ENCODE measurements at places on chromosomes 13 and 19.

GRCh38 chr13:58254943-58255342, 623.4 kb downstream of the PCDH17 start:
- no peak for DNase-seq

DNA sequence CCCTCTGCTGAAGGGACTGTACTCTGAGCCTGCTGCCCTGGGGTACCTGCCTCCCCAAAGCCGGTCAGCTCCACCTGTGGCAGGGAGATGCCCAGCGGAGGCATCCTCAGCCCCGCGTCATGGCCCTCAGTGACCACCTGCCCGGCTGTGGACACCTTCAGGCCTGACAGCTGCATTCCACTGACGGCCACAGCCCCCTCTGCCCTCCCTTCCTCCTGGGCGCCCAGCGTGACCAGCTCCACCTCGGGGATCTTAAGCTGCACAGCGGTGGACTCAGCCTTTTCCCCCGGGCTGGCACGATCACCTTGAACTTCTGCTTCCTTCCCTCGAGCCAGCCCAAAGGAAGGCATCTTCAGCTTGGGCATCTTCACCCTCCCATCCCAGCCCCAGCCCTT, 4.8 kb upstream of the HIPK4 start:
- no peak for DNase-seq

GRCh38 chr13:99370481-99371275, 63.5 kb upstream of the GPR183 start:
- DNase-seq, result no peak

DNA sequence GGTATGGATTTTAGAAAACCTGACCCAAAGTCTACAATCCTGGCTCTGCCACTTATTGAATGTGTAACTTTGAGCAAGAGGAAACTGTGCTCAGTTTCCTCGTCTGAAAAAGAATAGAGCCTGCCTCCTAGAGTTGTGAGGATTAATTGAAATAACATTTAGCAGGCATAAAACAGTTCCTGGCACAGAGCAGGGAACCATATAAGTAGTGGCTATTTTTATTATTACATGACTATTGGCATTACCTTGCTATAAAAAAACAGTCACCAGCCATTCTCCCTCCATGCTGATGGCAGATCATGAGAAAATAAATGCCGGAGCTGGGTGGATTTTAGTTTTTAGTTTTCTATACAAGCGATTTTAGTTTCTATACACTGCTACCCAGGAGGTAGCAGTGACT, 5.8 kb downstream of the DOCK9 start:
- DNase-seq, result no peak

DNA sequence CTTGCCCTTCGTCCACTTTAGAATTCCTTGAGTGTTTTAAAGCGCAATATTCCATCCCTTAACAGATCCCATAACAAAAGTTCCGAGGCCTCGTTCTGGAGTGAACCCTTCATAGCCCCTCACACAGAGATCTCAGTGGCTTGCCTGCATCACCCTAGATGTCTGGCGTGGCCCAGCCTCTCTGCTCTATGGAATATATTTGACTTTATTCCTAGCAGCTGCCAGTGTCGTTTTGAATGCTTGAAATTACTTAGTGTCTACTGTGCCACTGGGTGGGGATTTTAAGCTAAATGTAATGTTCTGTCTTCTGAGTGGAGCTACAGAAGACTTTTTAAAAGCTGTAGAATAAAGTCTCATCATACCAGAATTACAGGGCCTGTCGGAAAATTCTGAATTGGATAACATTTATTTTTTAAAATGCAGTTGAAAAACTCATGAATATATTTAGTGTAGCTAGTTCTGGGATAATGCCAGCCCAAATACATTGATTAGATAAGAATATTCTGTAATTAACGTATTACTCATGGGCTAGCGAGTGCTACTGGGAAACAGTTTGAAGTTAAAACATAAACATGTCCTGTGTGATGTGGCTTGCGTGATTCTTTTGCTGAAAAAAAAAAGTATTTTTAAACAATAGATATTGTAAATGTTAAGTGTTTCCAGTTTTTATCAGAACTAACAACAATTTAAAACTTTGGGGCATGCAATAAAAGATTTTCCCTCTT, 111.8 kb downstream of the ESD start:
- no peak for DNase-seq

DNA sequence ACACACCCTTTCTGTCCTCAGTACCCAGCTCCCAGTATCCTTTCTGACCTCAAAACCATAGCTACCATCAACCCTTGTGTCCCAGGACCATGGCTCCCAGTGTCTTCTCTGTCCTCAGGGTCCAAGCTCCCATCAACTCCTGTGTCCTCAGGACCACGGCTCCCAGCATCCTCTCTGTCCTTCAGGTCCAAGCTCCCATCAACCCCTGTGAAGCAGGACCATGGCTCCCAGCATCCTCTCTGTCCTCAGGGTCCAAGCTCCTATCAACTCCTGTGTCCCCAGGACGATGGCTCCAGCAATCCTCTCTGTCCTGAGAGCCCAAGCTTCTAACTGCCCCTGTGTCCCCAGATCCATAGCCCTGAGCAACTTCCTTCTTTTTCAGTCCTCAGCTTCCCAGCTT, 1.7 kb upstream of the CADM4 start:
- no peak for DNase-seq

DNA sequence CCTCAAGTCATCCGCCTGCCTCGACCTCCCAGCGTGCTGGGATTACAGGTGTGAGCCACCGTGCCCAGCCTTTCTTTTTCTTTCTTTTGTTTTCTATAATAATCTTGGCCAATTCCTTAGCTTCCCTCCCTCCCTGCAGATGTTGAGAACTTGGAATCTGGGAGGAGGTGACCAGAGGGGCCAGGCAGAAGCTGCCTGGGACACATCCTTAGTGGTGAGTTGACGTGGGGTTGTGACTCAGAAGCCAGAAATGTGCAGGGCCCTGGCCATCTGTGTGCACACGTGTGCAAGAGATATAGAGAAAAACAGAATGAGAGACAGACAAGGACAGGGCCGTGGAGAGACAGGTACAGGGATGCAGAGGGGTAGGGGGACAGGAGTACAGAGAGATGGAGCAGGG, 154.3 kb downstream of the SIPA1L3 start:
- DNase-seq, result no peak

DNA sequence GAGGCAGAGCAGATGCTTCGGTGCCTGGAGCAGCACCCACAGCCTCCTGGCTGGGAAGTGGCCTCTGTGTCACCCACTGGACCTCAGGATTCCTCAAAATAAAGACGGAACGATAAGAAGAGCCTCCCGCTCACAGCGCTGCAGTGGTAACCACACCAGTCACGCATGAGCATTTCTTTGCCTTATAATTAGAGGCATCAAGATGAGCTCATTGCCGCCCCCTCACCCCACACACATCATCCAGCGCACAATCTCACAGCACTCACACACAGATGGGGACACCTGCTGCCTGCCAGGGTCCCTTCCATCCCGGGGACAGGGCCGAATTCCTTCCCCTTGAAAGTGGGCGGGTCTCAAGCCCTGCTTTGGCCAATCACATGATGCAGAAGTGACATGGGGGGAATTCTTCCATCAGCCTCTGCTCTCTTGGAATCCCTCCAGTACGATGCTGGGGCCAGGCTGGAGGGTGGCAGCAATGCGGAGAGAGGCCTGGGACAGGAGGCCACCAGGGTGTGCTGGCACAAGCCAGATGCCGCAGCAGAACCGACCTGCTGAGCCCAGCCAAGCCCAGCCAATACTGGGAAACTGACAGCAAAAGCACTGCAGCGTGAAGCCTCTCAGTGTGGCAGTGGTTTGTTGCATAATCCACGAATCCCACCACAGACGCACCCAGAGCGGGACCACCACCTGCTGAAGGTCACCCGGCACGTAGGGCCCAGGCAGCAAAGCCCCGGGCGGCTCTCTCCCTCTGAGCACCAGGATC, 16.0 kb downstream of the PIP5K1C start:
- no peak for DNase-seq

- DNase-seq, result no peak
These were observed 42.5 kb upstream of the ANKRD10 start for GRCh38 chr13:110957181-110957884.

GRCh38 chr19:3720349-3720917, 12.2 kb downstream of the TJP3 start:
- DNase-seq, result no peak

DNA sequence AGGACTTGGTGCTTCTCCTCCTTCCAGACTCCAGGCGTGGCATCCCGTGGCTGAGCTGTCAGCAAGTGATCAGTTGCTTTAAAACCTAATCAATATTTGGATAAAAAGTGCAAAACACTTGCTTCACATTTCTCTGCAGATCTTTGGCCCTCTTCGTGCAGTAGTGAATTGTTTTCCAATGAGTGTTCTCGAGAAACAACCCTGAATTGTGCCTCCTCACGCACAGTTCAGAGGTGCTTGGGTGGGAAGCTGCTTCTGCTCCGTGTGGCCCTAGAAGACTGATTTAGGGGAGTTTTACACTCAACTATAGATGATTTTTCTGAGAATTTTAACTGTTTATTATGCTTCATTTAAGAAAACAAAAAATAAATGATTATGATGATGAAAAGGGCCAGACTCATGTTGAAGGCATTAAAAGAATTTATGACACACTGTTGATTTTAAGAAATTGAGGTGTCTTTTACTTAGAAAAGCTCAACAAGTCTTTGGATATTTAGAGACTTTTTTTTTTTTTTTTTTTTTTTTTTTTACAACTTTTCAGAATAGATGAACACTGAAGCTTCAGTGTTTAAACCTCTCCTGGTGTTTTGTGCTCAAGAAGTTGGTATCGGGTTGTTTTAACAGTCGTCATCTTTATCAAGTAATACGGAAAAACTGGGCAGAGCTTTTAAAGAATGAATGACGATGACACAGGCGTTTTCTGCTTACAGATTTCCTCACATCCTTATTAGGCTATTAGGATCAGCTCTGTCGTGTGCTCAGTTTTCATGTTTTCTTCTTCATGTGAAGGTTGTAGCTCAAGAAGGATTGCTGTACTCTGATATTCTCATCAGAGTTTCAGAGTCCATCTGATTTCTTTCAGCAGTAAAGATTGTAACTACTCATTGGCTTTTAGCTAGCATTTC, 39.5 kb upstream of the TEX29 start:
- no peak for DNase-seq

- DNase-seq, result no peak
These were observed 1.9 kb downstream of the RETN start for GRCh38 chr19:7670790-7671189.

DNA sequence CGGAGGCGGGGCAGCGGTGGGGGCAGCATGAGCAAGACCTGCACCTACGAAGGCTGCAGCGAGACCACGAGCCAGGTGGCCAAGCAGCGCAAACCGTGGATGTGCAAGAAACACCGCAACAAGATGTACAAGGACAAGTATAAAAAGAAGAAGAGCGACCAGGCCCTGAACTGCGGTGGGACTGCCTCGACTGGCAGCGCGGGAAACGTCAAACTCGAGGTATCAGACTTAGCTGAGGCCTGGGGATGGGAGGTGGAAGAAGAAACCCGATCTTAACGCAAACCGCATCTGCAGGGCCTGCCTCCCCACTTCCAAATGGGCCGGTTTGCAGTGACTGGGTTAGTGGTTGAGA, 693 bp downstream of the RFXAP start:
- DNase-seq, result no peak

GRCh38 chr13:109095126-109095525, 465.7 kb downstream of the MYO16 start:
- DNase-seq, result no peak

GRCh38 chr13:60562096-60562780, 165.2 kb downstream of the TDRD3 start:
- no peak for DNase-seq

- DNase-seq, result no peak
These were observed 22.0 kb upstream of the GPR18 start for GRCh38 chr13:99280166-99280565.

- no peak for DNase-seq
These were observed 96.2 kb downstream of the LHFPL6 start for GRCh38 chr13:39506559-39507390.

DNA sequence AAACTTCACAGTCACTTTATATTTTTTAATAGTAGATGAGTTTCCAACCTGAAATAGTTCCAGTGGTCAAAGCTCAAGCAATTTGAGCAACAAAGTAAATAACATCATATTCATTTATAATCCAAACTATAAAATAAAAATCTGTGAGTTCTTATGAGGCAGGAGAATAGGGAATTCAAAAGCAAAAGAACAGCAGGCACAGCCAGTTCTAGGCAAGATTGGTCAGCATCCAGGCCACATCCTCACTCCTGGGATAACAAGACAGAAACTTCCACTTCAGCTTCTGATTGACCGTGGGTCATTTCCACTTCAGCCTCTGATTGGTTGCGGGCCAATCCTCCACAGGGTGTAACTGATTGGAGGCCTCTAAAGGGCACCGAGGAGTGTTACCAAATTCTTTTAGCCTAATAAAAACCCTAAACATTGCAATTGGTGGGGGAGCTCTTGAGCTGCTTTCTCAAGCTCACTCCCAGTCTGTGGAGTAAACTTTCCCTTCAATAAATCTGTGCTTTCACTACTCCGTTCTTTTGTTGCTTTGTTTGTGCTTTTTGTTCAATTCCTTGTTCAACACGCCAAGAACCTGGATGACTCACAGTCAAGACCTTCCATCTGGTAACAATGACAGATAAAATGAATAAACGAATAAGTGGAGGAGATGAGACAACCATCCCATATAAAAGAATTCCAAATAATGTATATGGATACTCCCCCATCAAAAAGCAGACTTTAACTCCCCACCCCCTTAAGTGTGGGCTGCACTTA, 42.6 kb upstream of the AMER2 start:
- no peak for DNase-seq

- peak; percentile 94 for DNase-seq
These were observed at the start of gene ZNF682 for GRCh38 chr19:20039203-20039723. Gene ZNF682 (minus strand): TSS chr19:20039505. CDS start chr19:20039345, 160 bp downstream.

- DNase-seq, result no peak
These were observed 26.8 kb downstream of the UBXN6 start for GRCh38 chr19:4430760-4431159.

- DNase-seq, result no peak
These were observed 29.3 kb downstream of the CCL25 start for GRCh38 chr19:8081569-8082550.

- DNase-seq, result no peak
These were observed 11.3 kb downstream of the STX10 start for GRCh38 chr19:13138916-13139198.

GRCh38 chr19:43420954-43421353, 6.3 kb downstream of the TEX101 start:
- DNase-seq, result no peak

DNA sequence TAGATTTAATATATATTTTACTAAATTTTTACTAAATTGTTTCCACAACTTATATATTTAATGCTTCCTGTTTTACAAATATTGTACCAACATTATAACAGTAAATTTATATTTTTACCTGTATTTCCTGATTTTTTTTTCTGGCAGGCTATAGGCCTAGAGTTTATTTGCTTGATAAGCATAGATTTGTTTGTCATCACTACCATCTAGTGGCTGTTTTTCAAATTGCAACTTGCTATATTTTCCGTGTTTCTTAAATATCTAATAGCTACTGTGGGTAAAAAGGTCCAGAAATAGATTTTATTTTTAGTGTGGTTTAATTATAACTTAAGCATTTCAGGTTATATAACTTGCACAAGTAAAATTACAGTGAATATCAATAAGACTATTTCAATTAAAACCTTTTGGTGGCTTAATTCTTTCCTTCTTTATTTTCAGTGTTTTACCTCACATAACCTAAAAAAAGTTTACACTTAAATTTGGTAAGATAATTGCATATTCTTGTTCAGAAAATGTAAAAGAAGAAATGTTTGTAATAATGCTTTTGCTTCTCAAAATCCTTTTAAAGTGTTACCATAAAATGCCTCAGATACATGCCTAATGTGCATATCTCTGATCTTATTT, 60.6 kb downstream of the NDFIP2 start:
- no peak for DNase-seq
